ENCODE measurements at places on chromosomes 6 and 20.
A peak's percentile ranks its signal among the peaks of the same experiment; 100 is the strongest.

GRCh38 chr6:137202078-137202477 is 17.1 kb downstream of the IFNGR1 start:
- DNase-seq, result no peak

- DNase-seq, result no peak
Observed at GRCh38 chr6:81614292-81614691, 138.2 kb downstream of the TENT5A start.

DNA sequence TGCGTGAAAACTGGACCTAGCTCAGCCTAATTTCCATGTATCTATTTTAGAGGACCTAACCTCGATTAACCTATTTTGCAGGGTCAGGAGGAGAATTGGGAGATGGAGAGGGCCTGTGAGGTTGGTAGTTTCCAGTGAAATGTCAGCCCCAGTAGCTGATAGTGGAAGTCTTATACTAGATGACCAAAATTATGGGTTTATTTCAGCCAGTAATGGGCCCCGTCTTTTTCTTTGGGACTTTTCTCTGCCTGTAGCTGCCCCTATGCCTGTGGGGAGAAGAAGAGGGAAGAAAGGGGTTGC is 37.8 kb downstream of the RREB1 start:
- no peak for DNase-seq

DNA sequence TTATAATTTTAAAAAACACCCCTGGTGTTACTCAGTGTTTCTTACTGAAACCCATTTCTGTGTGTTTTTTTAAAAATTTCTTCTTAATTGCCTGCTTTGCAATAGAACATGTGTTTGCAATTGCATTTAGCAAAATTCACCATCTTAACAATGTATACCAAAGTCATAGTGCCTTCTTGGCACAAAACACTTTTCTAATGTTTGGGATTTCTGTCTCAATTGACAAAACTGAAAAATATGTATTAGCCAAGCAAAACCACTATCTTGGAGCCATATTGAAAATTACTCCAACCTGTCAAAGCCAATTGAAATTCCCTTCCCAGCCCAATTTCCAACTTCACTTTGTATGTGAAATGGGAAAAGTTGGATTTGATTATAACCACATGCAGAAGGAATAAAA is 88.4 kb upstream of the RSPO3 start:
- no peak for DNase-seq

GRCh38 chr20:19826179-19826914 is 68.3 kb downstream of the RIN2 start:
- DNase-seq, result no peak

DNA sequence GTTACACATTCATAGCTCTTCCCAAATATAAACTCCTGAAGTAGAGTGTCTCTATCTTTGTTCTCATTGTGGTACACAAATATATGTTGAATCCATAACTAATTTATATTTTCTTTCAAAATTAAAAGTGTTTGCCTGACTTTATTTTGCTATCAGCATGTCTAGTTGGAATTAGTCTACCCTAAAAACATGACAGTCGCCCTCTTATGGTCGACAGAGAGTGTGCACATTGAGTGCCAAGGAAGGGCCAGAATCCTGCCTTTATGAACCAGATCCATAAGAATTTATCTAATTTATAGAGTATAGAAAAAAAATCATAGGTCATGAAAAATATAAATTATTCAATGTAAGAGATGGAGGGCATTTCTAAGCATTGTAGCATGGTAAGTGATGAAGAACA is 12.3 kb upstream of the DEFB112 start:
- DNase-seq, result no peak

DNA sequence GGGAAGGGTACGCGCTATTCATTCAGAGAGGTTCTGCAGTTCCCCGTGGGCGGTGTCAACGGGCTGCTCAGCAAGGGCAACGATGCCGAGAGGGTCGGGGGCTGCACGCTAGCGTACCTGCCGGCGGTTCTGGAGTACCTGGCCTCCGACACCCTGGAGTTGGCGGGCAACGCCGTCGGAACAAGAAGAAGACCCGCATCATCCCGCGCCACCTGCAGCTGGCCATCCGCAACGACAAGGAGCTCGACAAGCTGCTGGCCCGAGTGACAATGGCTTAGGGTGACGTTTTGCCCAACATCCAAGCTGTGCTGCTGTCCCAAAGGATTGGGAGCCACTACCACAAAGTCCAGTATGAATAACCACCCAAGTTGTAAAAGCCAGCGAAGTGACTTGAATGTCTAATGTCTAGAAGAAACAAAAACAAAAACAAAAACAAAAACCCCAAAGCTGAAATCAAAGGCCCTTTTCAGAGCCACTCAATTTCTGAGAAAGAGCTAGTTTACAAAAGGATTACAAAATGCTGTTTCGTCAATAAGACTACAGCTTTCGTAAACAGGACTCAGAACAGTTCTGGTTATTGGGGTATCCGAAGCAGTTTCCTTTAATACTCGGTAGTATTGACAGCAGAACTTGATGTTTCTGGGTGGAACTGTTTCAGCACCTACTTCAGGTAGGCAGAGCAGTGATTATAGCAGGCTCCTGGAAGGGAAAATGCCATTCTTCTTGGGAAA is 21.9 kb upstream of the SLC17A4 start:
- DNase-seq, result no peak

GRCh38 chr6:113439866-113440265 is 417.3 kb upstream of the MARCKS start:
- no peak for DNase-seq

GRCh38 chr20:38134427-38135270 is 30.4 kb downstream of the TGM2 start:
- DNase-seq, result no peak

DNA sequence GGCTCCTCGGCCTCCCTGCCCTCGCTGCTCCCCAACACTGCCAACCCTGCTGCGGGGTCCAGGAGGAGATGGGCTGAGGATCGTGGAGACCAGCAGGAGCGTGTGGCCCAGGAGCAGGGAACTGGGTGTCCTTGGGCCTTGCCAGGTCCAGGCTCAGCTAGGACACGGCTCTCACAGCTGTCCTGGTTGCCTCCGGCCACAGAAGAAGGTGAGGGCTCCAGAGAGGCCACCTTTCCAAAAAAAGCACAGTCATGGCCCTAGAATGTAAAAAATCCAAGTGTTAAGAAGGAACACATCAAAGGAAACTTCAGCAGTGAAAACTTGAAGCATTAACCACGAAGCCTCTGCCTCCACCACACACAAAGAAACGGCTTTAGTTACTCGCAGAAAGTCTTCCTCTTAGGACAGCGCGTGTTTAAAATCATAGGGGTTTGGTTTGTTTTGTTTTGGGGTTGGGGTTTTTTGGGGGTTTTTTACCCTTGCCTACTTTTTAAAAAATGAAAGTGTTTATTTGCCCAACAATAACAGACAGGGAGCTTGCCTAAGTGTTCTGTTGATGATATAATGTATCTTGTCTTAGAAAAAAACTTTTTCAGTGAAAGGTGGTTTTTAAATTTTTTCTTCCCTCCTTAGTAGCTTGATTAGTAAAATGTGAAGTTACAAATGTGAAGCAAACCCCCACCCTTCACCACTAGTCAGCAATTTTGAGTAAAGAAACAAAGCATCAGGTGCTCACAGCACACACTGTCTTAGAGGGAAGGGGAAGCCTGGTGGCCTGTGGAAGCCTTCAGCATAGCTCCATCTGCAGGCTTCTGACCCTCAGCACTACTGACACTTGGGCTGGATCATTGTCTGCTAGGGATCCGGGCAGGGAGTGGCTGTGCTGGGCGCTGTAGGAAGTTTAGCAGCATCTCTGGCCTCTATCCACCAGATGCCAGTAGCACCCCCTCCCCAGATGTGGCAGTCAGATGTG is 60.0 kb downstream of the PTPN1 start:
- DNase-seq, result peak; percentile 18

- DNase-seq, result no peak
Observed at GRCh38 chr20:42895020-42895419, 294.7 kb downstream of the PTPRT start.

DNA sequence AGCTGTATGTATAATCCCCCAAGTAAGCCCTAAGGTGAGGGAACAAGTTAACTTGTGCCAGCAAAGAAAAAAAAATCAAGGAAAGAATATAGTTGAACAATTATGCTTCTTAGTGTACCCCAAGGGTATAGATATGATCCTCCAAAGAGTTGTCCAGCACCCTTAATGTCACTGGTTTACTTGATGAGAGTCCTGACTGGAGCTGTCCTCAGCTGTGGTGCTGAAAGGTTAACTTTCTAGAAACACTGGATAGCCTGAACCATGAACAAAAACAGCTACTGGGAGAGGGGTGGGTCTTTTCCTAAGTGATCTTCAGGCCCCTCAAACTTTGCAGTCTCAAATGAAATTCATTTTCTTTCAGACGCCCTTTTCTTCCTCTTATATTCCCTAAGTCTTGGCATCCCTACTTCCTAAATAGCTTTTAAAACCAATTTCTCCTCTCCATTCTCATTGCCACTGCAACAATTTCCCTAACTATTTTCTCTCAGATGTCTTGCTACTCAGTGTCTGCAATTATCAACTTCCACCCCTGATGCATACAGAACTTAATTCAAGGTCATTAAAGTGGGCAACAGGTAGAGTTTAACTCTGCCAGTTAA is 83.5 kb upstream of the PROKR2 start:
- DNase-seq, result no peak

DNA sequence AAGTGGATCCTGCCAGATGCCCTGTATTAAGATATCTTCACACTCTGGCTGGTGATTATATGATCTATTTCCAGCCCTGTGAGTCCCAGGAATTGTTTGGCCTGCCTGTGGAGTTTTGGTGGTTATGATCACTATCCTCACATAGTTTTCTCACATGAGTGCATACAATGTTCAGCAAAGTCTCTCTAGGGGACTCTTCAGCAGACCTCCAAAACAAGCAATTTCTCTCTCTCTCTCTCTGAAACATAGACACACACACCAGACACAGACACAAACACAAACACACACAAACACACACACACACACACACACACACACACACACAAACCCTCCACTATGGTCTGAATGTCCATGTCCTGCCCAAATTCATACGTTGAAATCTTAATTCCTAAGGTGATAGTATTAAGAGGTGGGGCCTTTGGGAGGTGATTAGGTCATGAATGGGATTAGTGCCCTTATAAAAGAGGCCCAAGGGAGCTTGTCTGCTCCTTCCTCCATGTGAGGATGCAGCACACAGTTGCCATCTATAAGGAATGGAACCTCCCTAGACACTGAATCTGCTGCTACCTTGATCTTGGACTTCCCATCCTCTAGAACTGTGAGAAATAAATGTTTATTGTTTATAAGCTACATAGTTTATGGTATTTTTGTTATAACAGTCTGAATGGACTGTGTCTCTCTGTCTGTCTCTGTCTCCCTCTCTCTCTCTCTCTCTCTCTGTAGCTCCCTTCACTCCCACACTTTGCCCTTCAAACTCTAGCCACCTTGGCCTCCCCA is 22.0 kb upstream of the SYNJ2 start:
- DNase-seq, result no peak

DNA sequence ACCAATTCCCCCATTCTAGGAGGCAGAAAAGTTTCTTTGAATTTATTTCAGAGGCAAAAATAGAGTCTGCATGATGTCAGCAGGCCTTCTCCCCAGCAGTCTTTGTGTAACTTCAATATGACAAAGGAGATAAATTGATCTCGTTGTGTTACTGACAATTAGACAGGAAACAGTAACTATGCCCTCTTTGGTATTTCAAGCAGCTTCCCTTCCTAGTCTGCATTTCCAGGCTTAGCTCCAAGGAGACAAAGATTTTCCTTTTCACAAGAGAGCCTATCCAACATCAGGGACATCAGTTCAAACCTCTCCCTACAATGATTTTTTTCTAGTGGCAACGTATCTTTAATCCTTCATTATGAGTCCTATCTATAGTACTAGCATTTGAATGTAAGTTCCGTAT is 245.9 kb upstream of the HSF2 start:
- DNase-seq, result no peak

DNA sequence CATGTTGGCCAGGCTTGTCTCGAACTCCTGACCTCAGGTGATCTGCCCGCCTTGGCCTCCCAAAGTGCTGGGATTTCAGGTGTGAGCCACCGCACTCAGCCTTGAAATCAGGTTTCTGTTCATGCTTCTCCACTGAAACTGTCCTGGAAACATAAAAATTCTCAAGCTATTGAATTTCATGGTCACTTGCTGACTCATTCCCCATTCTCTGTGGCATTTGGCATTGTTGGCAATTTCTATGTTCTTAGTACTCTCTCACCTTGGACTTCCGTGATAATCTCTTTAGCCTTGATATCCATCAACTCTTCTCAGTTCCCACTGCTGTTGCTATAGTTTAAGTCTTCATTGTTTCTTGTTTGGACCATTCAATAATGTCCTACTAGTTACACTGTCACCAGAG is 6.2 kb downstream of the SEL1L2 start:
- no peak for DNase-seq

DNA sequence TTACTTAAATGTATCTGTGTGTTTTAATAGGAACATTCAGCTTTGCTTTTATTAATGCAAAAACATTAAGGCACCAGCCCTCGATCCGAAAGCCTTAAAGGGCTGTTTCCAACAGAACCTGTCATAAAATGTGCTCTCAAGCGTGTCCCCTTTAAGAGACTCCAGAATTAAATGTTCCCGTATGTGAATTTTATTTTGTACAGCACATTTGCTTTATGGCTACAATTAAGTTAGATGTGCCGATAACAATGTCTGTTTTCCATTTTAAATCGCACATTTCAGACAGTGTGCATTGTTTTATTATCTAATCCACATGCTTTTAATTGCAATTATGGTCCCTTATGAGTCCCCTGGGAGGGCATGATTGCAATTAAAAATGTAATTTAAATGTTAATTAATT is 198.9 kb downstream of the TSHZ2 start:
- no peak for DNase-seq

DNA sequence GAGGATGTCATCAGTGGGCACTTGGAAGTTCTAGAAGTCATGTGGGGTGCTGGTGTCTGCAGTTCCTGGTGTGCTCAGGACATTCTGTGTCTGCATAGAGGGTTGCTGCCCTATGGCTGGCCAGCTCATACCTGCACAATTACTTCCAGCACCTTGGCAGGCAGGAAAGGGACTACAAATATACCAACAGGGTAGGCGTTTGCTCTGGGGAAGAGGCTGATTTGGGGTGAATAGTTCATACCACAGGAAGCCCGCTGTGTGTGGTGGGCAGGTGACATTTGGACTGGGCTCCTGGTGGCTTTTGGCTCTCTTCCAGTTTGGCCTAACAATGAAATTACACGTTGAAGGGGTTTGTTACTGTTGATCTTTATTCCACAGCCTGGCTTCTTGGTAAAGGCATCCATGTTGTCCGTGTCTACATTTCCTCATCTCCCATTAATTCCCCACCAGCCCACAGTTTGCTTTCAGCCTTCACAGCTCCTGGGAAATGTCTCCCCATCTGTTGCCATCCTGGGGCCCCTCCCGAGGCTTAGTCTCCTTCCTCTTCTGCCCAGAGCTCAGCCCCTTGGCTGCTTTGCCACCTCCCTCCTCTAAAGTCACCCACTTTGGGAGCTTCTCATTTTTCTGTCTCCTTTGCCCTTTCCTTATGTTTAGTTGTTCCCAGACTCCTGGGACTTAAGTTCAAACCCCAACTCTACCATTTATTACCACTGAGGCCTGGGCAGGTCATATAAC is 88.1 kb downstream of the RSPH3 start:
- no peak for DNase-seq

- no peak for DNase-seq
Observed at GRCh38 chr20:59017493-59018231, 1.6 kb upstream of the TUBB1 start.
